ENCODE measurements at places on chromosomes 1 and 21.

DNA sequence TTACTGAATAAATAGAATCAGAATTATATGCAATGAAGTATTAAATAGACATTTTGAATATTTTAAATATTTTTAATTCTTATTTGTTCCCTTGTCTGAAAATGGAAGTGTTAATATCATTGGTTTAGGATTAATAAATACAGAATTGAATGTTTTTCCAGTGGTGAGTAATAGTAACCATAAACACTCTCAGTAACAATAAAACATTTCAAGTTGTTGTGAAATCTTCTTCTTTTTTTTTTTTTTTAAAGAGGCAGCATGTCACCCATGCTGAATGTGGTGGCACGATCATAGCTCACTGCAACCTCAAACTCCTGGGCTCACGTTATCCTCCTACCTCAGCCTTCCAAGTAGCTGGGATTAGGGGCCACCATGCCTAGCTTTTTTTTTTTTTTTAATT is 86.2 kb upstream of the ZBTB18 start:
- DNase-seq, result no peak

DNA sequence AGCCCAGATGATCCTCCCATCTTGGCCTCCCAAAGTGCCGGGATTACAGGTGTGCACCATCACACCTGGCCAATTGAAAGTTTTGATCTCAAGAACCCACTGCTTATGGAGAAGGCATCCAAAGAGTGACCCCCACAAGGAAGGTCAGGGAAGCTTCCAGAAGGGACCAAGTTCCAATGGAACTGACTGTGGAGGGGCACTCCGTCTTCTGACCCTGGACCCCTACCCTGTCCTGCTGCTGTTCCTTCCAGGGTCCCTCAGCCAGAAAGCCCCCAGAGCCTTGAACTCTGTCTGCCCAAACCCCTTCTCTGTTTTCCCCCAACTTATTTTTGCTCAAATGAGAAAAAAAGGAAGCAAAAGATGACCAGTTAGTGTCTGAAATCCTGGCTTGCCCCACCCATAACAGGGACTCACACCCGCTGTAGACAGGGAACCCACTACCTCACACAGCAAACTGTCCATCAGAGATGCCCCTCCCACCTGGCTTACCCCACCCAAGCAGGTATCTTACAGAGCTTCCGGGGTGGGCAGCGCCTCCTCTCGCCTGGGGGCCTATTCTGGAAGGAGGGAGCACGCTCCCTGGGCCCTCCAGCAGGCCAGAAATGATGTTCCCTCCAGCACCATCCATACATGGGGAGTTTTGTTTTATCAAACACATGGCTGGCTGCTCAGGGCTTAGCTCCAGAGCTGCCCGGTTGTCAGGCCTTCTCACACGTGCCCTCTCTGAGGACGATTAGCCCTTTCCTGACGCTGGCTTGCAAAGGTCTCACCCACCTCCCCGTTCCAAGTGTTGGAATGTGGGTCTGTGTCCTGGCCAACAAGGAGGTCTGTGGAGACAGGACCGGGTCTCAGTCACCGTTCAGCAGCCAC is 3.1 kb upstream of the WNT3A start:
- DNase-seq, result no peak

GRCh38 chr1:201562659-201563405 is 23.9 kb downstream of the NAV1 start:
- no peak for DNase-seq

- DNase-seq, result no peak
These were observed 78.9 kb upstream of the ARID1A start for GRCh38 chr1:26616881-26617280.

DNA sequence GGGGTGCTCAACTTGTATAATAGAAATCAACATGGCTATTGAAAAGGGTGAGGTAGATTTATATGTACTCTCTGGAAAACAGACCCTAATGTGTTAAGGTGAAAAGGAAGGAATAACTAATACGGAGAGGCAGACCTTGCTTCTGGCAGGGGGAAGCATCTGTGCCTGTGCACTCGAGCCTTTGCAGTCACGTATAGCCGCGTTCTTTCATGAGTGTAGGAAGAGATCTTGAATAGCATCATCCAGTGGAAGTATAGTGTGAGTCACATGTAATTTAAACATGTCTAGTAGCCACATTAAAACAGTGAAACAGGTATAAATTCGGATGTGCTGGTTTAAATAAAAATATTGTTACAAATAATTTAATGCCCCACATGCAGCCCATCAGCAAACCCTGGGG is 3.0 kb downstream of the A3GALT2 start:
- DNase-seq, result no peak

GRCh38 chr1:9824702-9825089 is 931 bp upstream of the CLSTN1 start:
- DNase-seq, result no peak

GRCh38 chr1:47443530-47444296 is 5.9 kb downstream of the FOXD2 start:
- no peak for DNase-seq

- no peak for DNase-seq
These were observed 5.0 kb downstream of the C1orf226 start for GRCh38 chr1:162386292-162387225.

DNA sequence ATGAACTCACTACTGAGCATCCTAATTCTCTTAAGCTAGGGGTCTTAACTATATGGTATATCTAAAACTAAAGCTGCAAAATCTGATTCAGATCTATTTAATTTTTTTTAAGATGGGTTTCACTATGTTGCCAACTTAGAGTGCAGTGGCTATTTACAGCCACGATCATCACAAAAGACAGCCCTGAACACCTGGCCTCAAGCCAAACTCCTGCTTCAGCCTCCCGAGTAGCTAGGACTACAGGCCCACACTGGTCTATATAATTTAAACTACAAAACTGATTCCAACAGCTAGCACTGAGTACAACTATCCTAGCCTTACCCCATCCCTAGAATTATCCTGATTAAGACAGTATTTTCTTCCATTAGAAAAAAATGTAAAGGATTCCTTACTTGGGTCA is 37.1 kb downstream of the EIF4G3 start:
- no peak for DNase-seq

DNA sequence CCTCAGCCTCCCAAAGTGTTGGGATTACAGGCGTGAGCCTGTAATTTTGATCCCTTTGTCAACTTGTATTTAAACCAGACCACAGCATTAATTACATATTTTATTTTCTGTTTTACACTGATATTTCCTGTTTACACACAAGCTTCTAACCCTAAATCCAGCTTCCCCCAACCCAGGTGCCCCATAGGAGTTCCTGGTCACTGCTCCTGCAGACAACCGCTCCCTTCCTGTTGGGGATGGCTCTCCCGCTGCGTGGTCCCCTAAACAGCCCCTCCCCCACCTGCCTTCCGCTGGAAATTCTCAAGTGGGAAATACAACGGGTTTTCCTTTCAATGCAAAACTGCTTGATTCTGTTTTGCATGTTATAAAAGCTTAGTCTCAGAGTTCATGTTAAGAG is 3.7 kb downstream of the CSTB start:
- no peak for DNase-seq

DNA sequence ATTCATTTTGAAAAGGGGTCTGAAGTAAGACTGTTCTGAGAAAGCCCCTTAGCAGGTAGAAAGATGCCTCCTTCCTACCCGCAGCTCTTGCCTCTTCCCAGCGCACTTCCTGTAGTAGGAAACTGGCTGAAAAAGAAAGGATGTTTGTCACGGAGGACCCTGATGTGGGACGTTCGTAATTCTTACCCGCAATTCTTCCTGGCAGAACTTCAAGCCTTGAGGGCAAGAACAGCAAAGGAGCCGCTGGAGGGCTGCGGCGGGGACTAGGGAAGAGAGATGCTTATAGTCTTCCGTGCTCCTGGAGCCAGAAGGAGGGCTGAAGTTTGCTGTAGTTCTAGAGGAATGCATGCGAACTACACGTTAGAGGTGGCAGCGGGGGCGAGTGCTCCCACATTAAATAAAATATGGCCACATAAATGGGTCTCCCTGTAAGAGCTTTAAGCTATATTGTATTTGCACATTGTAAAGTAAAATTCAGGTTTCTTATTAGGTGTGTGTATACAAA is 6.3 kb downstream of the C1orf53 start:
- no peak for DNase-seq

DNA sequence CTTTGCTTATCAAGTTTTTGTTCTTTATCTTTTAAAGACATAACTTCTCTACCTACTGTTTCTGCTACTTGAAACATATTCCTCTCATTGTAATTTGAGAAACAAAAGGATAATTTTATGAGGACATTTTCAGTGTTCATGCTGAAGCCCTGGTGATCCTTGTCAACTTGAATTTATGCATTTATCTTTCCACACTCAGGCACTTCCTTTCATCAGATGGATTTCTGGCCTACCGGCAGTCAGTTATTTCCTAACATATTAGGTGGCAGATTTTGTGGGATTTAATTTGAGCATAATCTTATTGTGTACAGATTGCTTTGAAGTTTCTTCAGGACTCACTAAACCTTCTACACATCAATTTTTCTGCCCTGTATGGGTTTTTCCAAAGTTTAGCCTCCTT is 75.0 kb downstream of the RGL1 start:
- no peak for DNase-seq

GRCh38 chr1:151579436-151580225 is 32.2 kb upstream of the SNX27 start:
- no peak for DNase-seq

- DNase-seq, result no peak
These were observed 187.7 kb downstream of the SDCCAG8 start for GRCh38 chr1:243443557-243443956.

DNA sequence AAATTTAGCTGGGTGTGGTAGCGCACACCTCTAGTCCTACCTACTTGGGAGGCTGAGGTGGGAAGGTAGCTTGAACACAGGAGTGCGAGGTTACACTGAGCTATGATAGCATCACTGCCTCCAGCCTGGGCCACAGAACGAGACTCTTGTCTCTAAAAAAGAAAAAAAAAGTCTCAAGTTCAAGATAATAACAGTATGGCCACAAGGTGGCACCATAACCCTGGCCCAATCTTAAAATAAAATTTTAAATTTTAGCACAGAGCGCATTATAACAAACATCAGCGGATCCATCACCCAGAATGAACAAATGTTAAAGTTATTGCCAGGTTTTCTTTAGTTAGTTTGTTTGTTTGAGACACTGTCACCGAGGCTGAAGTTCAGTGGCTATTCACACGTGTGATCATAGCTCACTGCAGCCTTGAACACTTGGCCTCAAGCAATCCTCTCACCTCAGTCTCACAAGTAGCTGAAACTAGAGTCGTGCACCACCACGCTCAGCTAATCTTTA is 2.9 kb upstream of the HTR6 start:
- no peak for DNase-seq

GRCh38 chr1:248873993-248874533 is 15.2 kb upstream of the ZNF692 start:
- no peak for DNase-seq

DNA sequence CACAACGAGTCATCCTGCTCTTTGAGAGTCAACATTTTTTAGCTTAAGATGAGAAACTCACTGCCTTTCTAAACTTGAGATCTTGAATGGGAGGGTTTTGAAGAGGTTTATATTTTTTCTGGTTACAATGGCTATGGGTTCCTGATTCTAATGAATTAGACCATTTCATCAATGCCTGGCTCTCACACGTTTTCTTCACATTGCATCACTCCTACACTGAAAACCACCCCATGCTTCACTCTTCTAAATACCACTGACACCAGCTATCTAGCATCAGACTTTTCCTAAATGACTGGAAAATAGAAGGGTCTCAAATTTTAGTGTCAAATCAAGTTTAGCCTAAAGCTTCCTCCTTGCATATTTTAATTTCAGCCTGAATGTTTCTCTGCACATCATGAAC is 606.1 kb upstream of the USP24 start:
- no peak for DNase-seq

- DNase-seq, result peak; percentile 73
These were observed 34.8 kb upstream of the ZBTB40 start for GRCh38 chr1:22416555-22417454.

GRCh38 chr1:157833145-157833544 is 8.5 kb downstream of the CD5L start:
- no peak for DNase-seq

GRCh38 chr1:160342526-160342925 is 524 bp downstream of the COPA start:
- no peak for DNase-seq

DNA sequence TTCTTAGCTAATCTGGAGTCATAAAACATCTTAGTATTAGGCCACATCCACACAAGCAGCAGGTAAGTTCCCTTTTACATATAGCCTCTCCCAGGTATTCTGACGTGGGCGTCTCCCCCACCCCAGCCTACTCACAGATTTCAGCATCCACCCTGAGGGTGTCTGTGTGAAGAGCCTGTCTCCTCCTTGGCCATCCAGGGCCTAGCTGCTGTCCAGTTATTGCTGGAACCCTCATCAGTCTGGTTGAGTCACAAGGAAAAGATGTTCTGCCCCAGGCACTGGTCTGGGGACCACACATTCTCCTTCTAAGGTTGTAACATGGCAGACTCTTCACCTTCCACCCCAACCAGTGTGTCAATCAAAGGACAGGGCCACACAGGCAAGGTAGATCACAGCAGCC is 57.6 kb downstream of the ETS2 start:
- DNase-seq, result no peak

DNA sequence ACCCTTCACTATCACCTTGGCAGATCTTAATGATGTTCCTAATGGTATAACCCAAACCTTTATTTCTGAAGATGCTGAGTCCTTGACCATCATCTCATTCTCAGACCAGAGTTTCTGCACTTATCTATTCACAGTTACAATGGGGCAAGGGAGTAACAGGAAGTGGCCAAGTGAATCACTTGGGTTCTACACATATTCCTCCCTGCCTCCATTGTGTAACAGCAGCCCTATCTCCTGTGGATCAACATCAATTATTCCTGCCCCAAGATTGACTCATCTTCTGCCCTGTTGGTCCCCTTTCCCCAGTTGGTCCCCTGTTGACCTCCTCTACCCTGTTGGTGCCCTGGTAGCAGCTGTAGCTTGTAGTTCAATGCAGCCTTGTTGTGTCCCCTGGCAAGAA is 10.3 kb upstream of the S100A7 start:
- no peak for DNase-seq

DNA sequence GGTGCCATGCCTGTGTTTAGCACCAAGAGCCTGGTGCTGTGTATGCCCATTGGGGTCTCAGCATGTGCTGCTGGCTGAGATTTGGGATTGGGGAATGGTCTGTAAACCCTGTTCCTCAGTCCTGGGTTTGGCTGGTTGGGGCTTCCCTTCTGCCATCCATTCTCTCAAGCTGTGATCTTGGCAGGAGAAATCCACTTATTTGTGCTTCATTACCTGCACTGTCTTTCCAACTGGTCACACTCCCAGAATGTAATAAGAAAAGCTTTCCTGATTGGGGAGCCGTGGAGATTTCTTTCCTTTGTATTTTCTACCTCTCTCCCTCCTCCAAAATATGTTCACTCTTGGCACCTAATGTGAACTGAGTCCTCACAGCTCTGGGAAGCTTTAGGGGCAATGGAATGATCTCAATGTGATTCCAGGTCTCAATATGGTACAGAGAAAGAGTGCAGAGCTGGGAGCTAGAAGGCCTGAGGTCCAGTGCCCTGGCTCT is 23.0 kb upstream of the KCNA10 start:
- no peak for DNase-seq

GRCh38 chr1:183806675-183807074 is 1.8 kb downstream of the RGL1 start:
- no peak for DNase-seq

- no peak for DNase-seq
These were observed 55.2 kb downstream of the SDC3 start for GRCh38 chr1:30853350-30853749.

Measured in D721Med (cell line).